ENCODE measurements at places on chromosomes 4 and X.

- peak; percentile 67 for DNase-seq
- H3K27me3 ChIP-seq: peaks cover 3% of the 10 kb centered on the region
- H3K27ac ChIP-seq: peak overlapping the region; percentile 91
- peak overlapping the region; percentile 71 for H3K4me3 ChIP-seq
- H3K36me3 ChIP-seq: peaks cover 7% of the 10 kb centered on the region
- peaks cover 85% of the 10 kb centered on the region for H3K4me1 ChIP-seq
Observed at GRCh38 chr4:77586951-77587383, 18.7 kb upstream of the CXCL13 start.

- peaks cover 5% of the 10 kb centered on the region for H3K27me3 ChIP-seq
- no peak overlapping the region for H3K27ac ChIP-seq
- peaks cover 4% of the 10 kb centered on the region for H3K36me3 ChIP-seq
- peak overlapping the region; percentile 60 for H3K4me3 ChIP-seq
Observed at GRCh38 chrX:10014462-10015354, 47.5 kb downstream of the CLDN34 start.

GRCh38 chrX:17374619-17375366 is at the start of gene NHS:
NHS (plus strand) TSS chrX:17375200; CDS start chrX:17375758, 558 bp downstream.
- peaks cover 30% of the 10 kb centered on the region for H3K27me3 ChIP-seq
- no peaks in the 10 kb centered on the region for H3K36me3 ChIP-seq
- peaks cover 13% of the 10 kb centered on the region for H3K4me1 ChIP-seq
- peak within 1 kb of the TSS; percentile 54 for H3K4me3 ChIP-seq

DNA sequence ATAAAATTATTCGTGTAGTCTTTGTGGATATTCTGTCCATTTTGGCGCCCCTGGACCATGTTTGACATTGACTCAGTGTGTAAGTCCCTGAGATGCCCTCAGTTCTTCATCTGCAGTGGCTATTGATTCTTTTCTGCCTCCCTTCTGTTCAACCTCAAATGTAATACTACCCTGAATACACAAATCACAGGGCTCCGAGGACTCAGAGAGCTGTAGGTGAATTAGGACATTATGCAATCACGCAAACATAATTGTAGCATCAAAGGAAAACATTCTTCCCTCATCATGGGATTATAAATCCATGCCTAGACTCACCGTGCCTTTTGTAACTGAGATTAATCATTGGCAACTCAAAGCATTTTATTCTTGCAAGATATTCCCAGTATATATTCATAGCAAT is 161.4 kb upstream of the PACRGL start:
- H3K4me1 ChIP-seq: no peaks in the 10 kb centered on the region
- H3K27ac ChIP-seq: no peak overlapping the region
- no peak for DNase-seq
- H3K4me3 ChIP-seq: no peak overlapping the region
- no peaks in the 10 kb centered on the region for H3K27me3 ChIP-seq

- H3K4me1 ChIP-seq: no peaks in the 10 kb centered on the region
- no peak overlapping the region for H3K27ac ChIP-seq
- H3K36me3 ChIP-seq: no peaks in the 10 kb centered on the region
- H3K4me3 ChIP-seq: no peak overlapping the region
Observed at GRCh38 chr4:151581570-151581969, 172.6 kb downstream of the FHIP1A start.
